ENCODE measurements at places on chromosomes 6 and 20.
A peak's percentile ranks its signal among the peaks of the same experiment; 100 is the strongest.

GRCh38 chr6:164107297-164107995 is 692.9 kb downstream of the QKI start:
- no peak for DNase-seq

GRCh38 chr20:32386091-32386490 is 28.0 kb downstream of the ASXL1 start:
- DNase-seq = no peak

DNA sequence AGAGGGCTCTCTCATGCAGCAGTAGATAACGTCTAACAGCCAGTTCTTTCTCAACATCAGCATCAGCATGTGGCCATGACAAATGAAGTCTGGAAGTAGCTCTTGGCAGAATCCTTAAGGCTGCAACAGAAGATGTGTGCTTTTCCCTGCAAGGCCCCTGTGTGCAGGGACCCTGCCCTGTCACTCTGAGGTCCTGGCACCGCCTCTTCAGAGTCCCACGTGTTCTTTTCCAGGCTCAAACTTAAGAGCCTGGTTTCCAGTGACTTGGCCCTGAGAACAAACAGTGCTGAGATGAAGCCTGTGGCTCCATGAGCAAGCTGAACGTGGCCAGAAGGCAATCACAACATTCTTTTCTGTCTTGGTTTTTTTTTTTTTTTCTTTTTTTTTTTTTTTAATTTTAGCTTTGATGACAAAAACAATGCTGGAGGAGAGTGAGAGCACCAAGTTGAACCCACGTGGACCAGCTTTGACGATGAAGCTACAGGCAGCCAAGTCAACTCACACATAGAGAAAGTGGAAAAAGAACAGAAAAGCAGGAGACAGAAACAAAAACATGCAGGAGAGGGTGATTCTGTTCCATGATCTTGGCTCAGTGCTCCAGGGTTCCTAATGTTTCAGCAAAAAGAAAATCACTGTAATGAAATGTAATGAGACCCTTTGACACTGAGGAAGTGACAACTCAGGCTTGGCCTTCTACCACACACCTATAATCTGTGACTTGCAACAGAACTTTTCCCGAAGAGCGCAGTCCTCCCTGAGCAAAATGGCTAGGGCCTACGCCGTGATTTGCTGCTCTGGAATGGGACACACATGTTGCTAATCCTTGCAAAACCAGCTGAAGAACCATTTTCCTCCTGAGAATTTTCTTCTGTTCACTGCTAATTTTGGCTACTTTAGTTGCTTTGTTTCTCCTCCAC is 86.1 kb downstream of the FOXC1 start:
- no peak for DNase-seq

DNA sequence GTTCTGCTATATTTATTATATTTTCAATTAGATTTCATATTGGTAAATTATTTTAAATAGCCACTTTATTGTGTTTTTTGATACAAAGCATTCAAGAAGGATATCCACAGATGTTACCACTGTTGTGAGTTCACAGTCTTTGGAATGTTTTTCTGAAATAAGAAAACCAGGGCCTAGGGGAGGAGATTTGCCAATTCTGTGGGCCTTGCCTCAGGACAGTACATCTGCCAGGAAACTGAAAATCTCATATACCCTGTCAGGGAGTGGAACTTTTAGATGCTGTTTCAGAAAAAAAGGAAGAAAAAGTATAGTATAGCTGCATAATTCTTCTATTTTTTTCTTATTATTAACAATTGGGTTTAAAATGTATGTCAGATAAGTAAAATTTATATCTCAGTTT is 995.9 kb upstream of the ADGRB3 start:
- DNase-seq = no peak

- no peak for DNase-seq
Measured at GRCh38 chr6:121651420-121651819, 216.0 kb downstream of the GJA1 start.

GRCh38 chr6:156949376-156949775 is 172.2 kb downstream of the ARID1B start:
- DNase-seq = no peak

DNA sequence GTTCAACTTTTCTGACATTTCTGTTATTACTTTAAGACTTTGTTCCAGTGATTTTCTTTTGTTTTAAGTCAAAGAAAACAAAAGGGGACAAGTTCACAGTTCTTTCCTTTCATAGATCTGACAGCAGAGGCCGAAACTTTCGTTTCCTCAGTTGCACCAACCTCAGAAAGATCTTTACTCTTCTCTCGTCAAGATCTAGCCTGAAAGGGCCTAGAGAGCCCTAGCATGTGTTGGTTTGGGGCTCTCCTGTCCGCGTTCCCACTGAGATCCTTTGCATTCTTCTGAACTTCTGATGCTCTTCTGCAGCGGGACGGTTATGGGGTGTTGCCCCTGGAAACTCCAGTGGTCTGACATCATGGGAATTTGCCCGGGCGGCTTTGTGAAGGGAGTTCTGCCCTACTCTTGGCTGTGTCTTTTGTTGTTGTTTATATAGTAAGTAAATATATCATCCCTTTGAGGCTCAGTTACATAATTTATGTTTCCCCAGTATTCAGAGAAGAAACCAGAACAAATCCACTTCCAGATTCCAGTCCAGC is 129.1 kb downstream of the SASH1 start:
- DNase-seq = no peak

DNA sequence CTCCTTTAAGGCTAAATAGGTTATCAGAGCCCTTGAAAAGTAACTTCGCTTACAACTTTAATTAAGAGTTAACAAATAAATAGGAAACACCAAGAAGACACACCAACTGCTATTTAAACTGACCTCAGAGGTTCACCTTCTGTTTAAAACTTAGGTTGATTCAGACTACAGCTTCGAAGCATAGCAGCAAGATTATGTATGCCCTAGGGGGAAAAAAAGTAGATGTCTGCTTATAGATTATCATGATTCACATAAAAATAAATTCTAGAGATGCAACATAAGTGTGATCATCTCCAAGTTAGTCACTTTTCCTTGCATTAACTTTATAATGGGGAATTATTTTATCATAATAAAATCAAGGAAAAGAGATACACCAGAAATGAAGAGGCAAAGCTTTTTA is 8.9 kb downstream of the PNISR start:
- DNase-seq = no peak

GRCh38 chr20:1163653-1164052 is 21.1 kb downstream of the TMEM74B start:
- no peak for DNase-seq

DNA sequence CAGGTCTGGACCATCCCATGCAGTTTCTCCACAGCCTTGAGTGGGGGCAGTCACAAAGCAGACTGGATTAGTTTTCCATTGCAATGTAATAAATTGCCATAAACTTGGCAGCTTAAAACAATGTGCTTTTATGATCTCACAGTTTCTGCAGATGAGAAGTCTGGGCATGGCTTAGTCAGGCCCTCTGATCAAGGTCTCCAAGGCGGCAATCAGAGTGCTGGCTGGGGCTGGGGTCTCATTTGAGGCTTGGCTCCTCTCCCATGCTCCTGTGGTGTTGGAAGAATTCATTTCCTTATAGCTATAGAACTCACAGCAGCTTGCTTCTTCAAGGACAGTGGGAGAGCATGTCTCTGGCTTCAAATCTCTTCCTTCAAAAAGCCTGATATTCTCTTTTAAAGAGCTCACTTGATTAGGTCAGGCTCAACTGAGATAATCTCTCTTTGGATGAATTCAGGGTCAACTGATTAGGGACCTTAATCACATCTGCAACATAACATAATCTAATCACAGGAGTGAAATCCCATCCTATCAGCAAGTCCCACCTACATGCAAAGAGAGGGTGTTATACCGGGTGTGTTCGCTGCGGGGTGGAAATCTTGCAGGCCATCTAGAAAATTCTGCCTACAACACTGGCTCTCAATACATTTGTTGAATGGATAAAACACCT is 77.4 kb upstream of the SULF2 start:
- no peak for DNase-seq

- DNase-seq = no peak
Measured at GRCh38 chr6:25454136-25454535, 175.0 kb downstream of the CARMIL1 start.

GRCh38 chr6:46024124-46024769 is 8.6 kb upstream of the CLIC5 start:
- peak; percentile 30 for DNase-seq

DNA sequence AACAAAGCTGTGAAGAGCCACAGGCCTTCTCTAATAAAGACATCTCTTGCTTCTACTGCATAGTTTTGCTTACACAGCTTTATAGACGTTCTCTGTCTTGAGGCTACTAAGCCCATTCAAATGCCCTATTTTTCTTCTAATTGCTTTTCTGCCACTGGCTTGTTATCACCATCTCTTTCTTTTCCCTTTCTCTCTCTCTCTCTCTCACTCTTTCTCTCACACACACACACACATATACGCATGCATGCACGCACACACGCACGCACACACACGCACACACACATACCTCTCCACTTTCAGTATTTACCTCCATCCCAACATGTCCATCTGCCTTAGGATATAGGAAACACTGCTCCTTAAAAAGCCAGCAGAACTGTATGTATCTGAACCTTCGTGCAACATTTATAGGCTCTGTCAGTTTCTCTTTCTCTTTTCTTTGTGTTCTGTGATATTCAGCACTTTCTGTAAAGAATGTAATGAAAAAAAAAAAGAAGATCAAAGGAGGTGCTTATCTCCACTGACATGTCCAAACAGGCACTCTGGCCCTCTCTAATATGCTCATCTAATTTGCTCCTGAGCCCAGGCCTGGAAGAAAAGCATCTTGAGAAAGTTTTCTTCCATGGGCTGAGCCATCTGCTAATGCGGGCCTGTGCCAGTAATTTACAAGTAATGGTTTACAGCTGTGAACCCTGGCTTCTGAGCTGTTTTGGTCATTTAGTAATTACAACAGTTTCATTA is 1046.7 kb upstream of the MAP3K7 start:
- no peak for DNase-seq

DNA sequence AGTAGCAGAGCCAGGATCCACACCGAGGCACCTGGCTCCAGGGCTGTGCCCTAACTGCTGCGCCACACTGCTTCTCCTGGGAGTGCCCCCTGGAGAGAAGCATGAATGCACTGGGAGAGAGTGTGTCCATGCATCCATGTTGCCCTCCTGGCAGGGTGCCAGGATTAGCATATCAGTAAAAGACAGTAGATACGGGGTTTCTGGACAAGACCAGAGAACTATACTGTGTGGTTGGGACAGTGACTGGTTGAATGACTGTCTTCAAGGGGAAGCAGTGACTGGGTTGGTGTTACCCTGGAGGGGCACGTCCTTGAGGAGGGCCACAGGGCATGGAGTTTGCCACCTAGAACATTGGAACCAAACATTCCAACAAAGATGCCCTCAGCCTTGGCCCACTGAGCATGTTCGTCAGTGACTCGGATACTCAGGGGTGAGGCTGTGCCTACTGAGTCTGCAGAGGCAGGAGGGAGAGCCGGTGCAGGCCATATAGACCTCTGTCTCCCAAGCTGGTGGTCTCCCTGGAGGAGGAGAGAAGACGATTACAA is 288.8 kb downstream of the CDC5L start:
- DNase-seq = no peak

GRCh38 chr6:14178083-14178445 is 60.5 kb downstream of the CD83 start:
- DNase-seq = no peak

- DNase-seq = no peak
Measured at GRCh38 chr20:3315136-3315535, 76.1 kb upstream of the SLC4A11 start.

DNA sequence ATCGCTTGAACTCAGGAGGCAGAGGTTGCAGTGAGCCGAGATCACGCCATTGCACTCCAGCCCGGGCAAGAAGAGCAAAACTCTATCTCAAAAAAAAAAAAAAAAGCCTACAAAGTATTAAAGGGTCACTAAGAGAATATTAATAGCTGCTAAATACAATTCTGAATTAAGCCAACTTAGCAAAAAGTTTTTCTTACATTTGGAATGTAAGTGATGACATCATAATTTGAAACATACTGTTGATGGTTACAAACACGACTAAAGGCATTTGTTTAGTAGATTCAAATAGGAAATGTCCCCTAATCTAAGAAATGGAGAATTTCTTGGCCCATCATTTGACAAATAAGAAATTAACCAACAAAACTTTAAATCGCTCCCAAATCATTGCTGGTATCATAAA is 282.8 kb downstream of the RNGTT start:
- no peak for DNase-seq

- DNase-seq = peak; percentile 41
Measured at GRCh38 chr6:7100753-7101081, 7.0 kb upstream of the RREB1 start.

GRCh38 chr6:121418346-121418745 is 17.1 kb upstream of the GJA1 start:
- DNase-seq = no peak

DNA sequence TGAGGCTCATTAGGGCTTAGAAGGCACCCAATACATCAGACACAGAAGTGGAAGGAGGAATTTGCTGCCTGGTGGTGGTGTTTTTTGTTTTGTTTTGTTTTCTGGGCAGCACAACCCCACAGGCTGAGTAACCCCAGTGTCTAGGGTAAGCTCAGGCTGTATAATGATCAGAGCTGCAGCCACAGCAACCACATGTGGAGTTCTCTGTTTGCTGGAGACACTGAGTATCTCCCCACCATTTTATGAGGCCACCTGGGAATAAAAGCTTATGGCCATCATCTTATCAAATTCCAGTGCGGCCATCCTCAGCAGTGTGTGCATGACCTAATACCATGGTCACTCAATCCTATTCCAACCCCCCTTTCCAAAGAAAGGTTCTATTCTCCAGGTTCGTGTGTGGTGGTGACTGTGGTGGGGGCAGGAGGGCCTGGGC is 3.4 kb upstream of the DLL1 start:
- no peak for DNase-seq

DNA sequence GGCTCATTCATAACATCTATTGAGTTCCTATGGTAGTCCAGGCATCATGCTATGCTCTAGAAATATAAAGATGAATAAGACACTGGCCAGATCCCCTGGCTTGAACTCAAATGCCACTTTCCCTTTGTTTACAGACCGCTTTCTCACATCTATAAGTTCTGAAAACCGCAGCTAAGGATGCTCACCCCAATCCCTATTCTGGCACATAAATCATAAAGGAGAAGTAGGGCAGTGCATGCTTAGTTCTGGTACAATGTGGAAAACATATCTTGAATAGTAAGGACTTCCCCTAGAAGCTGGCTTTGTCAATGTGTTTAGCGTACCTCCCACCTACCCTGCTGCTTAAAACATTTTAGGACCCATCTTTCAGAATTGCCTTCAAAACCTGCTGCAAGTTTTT is 26.4 kb downstream of the MRS2 start:
- no peak for DNase-seq

- no peak for DNase-seq
Measured at GRCh38 chr6:147434516-147434915, 74.0 kb upstream of the SAMD5 start.
